ENCODE measurements at places on chromosomes 6 and 20.

- no peak for DNase-seq
Observed at GRCh38 chr20:59104831-59105230, 58.8 kb upstream of the ZNF831 start.

- no peak for DNase-seq
Observed at GRCh38 chr6:169723991-169724493, 258 bp downstream of the PHF10 start.

GRCh38 chr6:31048099-31048498, 37.8 kb downstream of the MUC22 start:
- no peak for DNase-seq

DNA sequence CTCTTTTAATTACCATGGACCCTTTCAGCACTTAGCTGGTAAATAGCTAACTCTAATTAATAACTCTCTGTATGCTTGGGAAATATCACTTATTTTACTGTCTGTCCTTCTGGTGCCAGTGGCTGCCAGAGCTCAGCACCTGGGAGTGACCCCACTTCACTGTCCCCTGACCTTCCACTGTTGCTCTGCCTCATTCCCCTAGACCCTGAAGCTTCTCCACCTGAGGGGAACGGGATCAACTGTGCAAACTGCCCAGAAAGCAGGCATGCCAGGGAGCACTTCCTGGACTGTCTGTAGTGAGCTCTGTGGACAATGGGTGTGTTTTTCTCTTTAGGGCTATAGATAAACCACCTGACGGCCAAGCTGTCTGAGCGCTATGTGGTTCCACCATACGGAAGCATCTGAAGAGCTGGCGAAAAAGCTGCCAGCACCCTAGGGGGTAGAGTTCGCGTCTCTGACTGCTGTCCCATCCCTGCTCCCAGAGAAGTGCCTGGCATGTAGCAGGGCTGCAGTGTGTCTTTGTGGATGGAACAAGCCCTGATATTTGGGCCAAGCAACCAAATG, 106.3 kb upstream of the FOXA2 start:
- DNase-seq: no peak

GRCh38 chr6:35177157-35177556, 36.0 kb upstream of the TCP11 start:
- no peak for DNase-seq

DNA sequence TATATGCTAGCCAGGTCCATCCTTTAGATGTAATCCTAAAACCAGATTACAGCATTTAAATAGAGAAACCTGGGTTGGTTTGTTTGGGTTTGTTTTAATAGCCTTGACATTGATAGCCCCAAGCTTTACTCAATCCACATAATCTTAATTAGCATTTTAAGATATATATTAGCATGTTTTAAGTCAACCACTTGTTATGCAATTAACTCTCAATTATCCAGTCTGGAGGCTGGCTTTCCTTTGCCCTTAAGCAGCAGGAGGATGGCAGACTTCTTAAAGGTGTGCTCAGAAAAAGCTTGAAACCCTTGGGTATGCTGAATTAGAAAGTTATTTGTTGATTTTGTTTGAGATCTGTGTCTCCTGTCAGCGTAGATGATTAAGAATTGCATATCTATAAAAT, 46.3 kb upstream of the SMIM28 start:
- no peak for DNase-seq

- no peak for DNase-seq
Observed at GRCh38 chr6:148790817-148791216, 44.0 kb downstream of the UST start.

- no peak for DNase-seq
Observed at GRCh38 chr6:152300517-152300916, 336.6 kb downstream of the SYNE1 start.

DNA sequence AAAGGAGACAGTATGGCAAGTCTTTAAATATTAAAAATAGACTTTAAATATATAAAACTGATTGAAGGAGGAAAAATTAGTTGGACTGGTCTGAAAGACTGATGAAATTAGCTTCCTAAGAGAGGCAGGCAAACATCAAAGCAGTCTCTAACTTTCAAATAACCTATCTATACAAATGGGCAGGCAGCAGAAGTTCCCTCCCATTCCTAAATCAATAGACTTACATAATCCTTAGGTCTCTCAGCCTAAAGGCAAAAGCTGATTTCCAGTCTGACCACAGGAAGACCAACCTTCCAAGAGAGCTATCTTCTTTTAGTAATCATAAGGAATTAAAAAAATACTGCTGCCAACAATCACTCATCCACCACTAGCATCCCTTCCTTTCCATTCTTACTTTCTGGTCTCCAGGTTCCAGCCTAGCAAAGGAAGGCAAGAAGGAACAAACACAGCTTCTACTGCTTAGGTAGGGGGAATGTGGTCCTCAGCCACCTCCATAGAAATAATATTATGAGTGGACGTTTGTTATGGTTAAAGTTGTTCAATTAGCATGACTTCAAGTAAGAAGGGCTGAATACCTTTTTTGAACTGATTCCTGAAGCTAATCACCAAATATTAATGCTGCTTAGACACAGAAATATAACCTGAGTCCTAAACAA, 44.1 kb downstream of the SESN1 start:
- DNase-seq: no peak

GRCh38 chr6:36050305-36050704, 22.7 kb downstream of the MAPK14 start:
- DNase-seq: no peak

DNA sequence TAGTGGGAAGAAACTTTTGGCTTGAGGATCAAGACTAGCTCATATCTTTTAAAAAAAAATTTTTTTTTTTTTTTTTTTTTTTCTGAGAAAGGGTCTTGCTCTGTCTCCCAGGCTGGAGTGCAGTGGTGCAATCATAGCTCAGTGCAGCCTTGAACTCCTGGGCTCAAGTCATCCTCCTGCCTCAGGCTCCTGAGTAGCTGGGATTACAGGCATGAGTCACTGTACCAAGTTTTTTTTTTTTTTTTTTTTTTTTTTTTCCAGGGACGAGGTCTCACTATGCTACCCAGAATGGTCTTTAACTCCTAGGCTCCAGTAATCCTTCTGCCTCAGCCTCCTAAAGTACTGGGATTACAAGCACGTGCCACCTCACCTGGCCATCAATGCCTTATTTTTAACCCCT, 27.9 kb downstream of the GCLC start:
- no peak for DNase-seq
